ENCODE measurements at places on chromosomes 2 and 18.

- no peak for DNase-seq
Measured at GRCh38 chr18:54964741-54965140, 5.5 kb upstream of the CCDC68 start.

- DNase-seq = no peak
Measured at GRCh38 chr2:139544186-139544851, 764.1 kb upstream of the NXPH2 start.

DNA sequence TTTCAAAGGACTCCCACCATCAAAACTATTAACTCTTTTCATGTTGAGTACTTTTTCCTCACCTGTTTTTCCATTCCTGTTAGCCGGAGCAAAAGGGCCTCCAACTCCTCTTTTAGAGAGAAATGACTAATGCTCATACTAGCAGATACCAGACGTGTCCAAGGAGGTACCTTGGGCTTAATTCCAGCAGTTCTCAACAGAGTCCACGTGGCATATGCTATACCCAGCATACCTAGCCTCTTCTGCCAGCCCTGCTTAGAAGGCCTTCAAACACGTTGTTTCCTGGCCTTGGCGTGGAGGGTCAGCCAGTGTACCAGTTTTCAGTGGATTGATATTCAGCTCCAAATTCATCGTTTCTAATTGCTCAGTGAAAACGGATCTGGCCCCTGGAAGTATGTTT lies 123.9 kb downstream of the MGAT5 start:
- DNase-seq = no peak

DNA sequence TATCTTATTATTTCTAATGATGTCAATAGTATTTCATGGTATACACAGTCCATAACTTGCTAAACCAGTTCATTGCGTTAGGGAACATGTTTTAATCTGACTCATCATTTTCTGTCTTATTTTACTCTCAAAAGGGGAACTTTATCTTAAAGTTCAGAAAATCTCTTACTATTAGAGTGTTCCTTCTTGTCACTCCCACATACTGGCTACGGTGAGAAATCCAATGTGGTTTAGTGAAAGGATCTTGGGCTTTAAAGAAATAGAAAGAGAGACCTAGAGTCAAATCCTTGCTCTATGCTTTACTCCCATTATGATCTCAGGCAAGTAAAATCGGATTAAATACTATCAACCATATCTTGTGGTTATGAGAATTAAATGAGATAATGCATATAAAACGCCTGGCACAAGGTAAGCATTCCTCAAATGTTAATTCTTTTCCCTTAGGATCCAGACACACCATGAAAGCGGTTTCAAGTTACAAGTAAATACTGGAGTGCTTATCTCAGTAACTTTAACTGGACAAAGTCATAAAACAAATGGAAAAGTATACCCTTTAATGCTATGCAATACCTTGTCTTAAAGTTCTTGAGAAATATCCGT lies 576.0 kb downstream of the ARHGAP15 start:
- DNase-seq = no peak

DNA sequence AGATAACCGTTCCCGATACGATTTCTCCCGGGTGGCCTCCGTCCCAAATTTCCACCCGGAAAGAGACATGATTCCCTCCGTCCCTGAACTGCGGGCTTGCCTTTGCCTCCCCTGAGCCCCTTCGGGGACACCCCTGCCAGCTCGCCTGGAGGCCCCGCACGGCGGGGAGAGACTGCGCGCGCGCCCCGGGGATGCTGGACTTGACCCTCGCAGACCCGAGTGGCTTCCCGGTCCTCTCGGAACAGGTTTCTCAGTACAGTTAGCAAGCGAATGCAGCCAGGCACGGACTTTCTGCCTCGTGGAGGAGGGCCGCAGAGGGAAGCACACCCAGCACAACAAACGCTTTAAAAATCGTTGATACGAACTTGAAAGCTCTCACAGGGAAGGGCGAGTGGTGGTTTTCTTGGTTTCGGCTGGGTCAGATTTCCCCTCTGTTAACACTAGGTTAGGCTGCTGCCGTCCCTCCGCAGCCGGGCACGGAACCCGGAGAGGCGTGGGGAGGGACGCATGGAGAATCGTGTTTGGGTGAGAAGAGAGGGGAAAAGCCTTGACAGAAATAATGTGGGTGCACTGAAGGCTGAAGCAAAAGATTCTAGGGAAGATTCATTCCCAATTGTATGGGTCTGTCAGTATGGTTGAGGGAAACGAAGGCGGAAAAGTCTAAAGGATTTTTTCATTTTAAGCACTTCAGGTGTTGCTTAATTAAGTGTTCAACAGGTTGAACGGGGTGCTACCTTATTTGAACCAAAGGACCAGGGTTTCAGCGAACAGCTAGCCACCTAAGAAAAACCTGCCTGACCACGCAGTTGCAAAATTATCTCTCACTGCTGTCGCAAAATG lies 916 bp downstream of the TNFRSF11A start:
- DNase-seq = no peak

- no peak for DNase-seq
Measured at GRCh38 chr2:112627060-112628040, 18.4 kb upstream of the SLC20A1 start.

- DNase-seq = no peak
Measured at GRCh38 chr2:33512112-33512511, 35.7 kb downstream of the RASGRP3 start.

DNA sequence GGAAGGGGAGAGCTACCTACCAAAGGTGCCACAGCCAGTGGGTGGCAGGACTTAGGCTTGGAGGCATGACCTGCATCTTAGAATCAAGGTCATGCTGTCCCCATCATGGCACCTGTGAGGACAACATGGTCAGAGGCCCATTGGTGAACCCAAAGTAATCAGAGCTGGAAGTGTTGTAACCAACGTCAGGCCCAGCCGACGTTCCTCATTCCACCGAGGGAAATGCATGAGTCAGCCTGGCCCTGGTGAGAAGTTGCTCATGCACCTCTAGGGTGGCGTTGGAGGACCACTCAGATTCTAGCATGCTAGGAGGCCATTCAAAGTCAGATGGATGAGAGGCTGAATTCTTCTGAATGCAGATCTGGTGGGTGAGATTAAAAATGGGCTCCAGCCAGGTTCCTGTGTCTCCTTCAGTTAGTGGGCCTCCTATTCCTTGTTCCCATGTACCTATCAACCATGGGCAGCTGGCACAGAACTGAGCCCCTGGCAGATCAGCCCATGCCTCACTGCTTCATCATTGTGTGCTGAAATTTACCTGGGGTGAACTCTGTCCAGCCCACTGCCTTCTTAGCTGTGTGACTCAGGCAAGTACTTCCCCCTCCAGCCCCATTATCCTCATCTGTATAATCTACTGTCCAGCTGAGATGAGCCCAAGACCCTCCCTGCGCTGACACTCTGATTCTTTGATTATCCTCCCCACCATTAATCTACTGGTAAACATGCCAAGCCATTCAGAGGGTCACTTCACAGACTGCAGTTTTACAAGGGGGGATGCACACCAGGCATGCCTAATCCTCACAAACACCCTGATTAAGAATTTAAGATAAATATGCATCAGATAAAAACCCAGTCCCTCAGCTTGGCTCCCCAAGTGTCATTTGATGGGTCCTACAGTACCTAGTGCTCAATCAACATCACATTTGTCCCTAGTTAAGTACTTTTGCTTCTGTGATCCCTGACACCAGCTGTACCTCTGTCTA lies 14.0 kb downstream of the SLC14A2 start:
- no peak for DNase-seq

GRCh38 chr18:23114171-23114881 lies 21.0 kb upstream of the CABLES1 start:
- no peak for DNase-seq

DNA sequence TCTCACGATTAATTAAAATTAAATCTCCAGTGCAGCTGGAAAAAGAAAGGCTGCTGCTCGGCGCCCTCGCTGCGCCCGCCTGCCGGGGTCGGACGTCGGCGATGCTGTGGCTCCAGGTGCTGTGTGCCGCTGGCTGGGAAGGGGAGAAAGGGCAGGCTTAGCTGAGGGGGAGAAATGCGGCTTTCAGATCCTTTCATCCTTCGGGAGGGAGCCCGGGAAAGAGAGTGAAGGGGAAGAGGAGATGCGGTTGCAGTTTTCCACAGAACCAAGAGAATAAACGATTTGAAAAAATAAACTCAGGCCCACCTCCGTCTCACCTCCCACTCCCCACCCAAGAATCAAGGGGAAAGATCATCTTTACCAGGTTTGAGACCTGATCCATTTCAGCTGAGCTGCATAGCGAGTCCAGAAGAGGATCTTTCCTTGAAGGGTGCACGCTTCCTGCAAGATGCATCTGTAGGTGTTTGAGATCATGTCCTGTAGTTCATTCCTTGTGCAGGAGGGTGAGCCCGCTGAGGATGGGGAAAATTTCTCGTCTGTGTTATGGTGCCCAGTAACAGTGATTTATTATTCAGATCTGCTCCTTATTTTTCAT lies 495 bp downstream of the TMEM169 start:
- DNase-seq = no peak

GRCh38 chr2:100178864-100179263 lies 36.5 kb upstream of the AFF3 start:
- DNase-seq = no peak

GRCh38 chr2:102197389-102198137 lies 10.7 kb downstream of the IL1RL2 start:
- DNase-seq = no peak

- DNase-seq = no peak
Measured at GRCh38 chr2:199950396-199950795, 4.9 kb downstream of the TYW5 start.

DNA sequence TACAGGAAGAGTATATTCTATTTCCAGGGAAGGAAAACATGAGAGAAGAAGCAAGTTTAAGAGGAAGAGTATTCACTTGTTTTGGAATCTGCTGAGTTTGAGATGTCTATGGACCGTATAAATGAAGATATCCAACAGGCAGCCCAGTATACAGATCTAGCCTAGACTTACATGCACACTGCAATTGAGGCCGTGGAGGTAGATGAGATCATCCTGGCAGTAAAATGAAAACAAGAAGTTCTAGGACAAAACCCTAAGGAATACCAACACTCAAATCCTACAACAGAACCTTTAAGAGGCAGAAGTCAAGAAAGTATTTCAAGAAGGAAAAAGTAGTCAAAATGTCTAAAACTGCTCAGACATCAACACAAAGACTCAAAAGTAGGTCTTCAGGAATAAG lies 16.0 kb downstream of the GRB14 start:
- no peak for DNase-seq

DNA sequence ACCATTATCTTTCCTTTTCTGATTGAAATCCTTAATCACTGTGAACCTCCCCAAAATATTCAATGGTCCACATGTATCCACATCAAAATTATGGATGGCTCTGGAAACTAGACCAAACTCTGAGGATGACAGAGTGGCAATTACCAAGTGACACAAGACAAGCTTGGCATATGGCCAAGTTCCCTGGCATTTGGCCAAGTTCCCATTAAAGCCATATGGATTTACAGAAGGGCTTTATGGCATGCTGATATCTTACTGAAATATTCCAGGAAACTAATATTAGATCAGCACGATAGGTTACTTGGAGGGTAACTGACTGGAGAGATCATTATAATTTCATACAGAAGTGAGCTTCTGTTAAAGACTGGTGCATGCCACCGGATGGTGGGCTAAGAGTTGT lies 21.9 kb upstream of the CERS6 start:
- DNase-seq = no peak

- no peak for DNase-seq
Measured at GRCh38 chr18:75439348-75439747, 11.8 kb upstream of the SMIM21 start.

- DNase-seq = no peak
Measured at GRCh38 chr18:24400587-24400986, 3.0 kb upstream of the OSBPL1A start.

- DNase-seq = no peak
Measured at GRCh38 chr2:208118918-208119317, 5.4 kb downstream of the CRYGD start.

GRCh38 chr2:209976698-209977385 lies 25.6 kb upstream of the RPE start:
- no peak for DNase-seq

DNA sequence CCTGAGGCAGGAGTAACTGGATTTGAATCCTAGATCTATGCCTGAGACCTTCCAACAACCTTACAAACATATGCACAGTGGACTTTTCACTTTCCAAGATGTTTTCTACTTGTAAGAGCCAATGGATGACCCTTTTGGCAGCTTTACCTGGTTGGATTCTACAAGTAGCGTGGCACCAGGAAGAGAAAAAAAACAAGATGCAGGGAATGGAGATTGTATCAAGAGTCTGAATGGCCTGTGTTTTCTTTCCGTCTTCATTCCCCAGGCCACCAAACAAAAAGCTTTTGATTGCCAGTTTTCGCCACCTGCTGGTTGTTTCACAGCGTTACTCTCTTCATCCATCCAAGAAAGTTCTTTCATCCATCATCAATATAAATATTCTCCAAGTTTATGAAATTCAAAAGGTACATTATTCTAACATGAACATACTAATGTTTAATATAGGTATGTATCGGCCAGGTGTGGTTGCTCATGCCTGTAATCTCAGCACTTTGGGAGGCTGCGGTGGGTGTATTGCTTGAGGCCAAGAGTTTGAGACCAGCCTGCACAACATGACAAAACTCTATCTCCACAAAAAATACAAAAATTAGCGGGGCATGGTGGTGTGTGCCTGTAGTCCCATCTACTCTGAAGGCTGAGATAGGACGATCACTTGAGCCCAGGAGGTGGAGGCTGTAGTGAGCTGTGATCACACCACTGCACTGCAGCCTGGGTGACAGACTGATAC lies 3.5 kb upstream of the BCL2 start:
- DNase-seq = no peak

DNA sequence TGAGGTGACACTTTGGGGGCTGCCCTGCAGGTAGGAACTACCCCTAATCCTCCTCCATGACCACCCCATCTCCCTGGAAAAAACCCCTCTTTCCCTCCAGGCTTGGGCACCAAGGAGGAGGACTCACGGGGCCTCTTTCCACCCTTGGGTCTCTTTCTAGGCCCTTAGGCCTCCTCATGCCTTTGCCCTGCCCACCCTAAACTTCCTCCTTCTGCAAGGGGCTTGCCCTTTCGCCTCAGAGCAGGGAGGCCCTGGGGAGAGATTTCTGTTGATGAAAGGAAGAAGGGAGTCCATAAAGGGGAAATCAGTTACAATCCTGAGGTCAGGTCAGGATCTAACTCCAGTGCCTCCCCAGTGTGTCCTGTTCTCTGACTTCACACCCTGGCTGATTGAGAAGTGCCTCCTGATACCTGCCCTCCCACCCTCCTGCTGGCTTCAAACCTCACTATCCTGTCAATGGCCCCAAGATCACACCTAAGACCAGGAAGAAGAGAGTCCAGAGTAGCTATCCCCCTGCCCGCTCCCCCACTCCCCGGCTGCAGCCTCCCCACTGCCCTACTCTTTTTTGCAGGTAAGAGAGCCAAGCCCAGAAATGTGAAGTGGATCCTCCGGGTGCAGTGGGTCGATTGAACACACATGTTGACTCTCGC lies 16.7 kb upstream of the TNS1 start:
- no peak for DNase-seq

- DNase-seq = no peak
Measured at GRCh38 chr2:15278296-15278695, 282.8 kb downstream of the NBAS start.

- DNase-seq = no peak
Measured at GRCh38 chr2:55653255-55653654, 35.8 kb upstream of the PPP4R3B start.

DNA sequence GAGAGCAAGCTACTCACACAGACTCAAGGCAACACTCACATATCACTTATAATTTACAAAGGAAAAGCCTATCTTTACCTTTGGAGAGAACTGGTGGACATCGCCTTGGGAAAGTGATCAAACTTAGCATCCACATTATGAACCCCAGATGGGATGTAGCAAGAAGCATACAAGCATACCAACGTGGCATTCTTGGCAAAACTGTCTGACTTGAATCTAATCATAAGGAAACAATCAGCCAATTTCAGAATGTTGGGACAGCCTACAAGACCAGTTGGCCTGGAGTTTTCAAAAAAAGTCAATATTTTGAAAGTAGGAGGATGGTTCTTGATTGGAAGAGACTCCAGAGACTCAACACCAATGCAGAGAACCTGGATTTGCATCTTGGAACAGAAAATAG lies 79.1 kb upstream of the PMAIP1 start:
- DNase-seq = no peak

Data from activated CD4-positive, CD25-positive, alpha-beta regulatory T cell (primary cell).